ENCODE measurements at places on chromosomes 2 and 18. TPM values are rescaled to one million over a fixed set of nuclear protein-coding genes. Genes with fewer than 3 reads are reported as not detected.

Gene DIS3L2
- 17.0 TPM for total RNA-seq

- H3K27me3 ChIP-seq = no peaks in the 10 kb centered on the region
- peaks cover 61% of the 10 kb centered on the region for H3K4me1 ChIP-seq
- no peaks in the 10 kb centered on the region for H3K36me3 ChIP-seq
- peak overlapping the region; percentile 39 for H3K4me3 ChIP-seq
- DNase-seq = peak; percentile 94
- H3K27ac ChIP-seq = peak overlapping the region; percentile 93
These were observed 2.4 kb upstream of the LPIN1 start for GRCh38 chr2:11743846-11744553.

DNA sequence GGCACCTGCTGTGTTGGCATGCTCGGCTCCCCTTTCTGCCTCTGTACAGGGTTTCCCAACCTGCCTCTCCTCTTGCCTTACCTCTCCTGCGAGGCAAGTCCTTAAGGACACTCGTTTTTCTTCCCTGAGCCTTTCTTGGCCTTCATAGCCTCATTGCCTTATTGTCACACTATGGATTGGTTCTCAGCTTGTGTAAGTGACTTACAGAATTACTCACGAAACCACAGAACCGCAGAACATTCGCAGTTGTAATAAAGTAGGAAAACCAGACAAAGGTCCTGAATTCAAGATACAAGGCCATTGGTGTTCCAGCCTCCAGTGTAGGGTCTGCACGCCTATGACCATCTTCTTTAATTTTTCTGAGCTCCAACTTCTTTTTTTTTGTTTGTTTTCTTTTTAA, 317.6 kb upstream of the SMIM21 start:
- DNase-seq = no peak
- no peak overlapping the region for H3K27ac ChIP-seq
- no peaks in the 10 kb centered on the region for H3K4me1 ChIP-seq
- H3K27me3 ChIP-seq = no peaks in the 10 kb centered on the region
- H3K36me3 ChIP-seq = no peaks in the 10 kb centered on the region
- no peak overlapping the region for H3K4me3 ChIP-seq

Gene CCDC148
- 0.30 TPM for total RNA-seq

Gene FOXD4L1
- total RNA-seq = 0.11 TPM

DNA sequence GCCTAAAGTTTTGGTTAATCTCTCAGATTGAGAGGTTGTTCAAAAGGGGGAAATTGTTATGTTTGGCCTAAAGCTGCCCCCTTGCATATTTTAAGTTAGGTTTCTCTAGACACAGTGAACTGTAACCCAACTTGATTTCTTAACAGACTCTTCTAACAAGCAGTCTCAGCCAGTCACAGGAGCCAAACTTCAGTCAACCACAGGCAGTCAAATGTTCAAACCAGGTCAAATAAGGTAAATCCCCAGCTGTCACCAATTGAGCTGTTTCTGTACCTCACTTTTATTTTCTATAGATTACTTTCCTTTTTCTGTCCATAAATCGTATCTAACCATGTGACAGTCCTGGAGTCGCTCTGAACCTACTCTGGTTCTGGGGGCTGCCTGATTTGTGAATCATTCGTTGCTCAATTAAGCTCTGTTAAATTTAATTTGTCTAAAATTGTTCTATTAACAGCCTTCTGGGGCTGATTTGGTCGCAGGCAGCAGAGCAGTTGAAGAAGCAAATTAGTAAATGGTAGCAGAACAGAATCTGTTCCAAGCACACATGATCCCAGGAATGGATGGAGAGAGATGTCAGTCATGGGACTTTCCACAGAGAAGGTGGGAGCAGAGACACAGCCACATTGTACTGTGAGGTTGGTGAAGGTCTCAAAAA, 16.4 kb upstream of the NFU1 start:
- no peak for DNase-seq
- no peaks in the 10 kb centered on the region for H3K36me3 ChIP-seq
- no peaks in the 10 kb centered on the region for H3K4me1 ChIP-seq
- no peak overlapping the region for H3K4me3 ChIP-seq
- H3K27ac ChIP-seq = no peak overlapping the region
